ENCODE measurements at places on chromosomes 11 and 22. TPM values are rescaled to one million over a fixed set of nuclear protein-coding genes. Genes with fewer than 3 reads are reported as not detected.

The TEX12 gene
- 0.37 TPM for total RNA-seq

The PKNOX2 gene
- total RNA-seq: 2.9 TPM

The SUSD2 gene
- total RNA-seq: 491 TPM

The PIM3 gene
- total RNA-seq: 155 TPM

The OR2AG1 gene
- not detected for total RNA-seq

The GSTT2B gene
- 19.8 TPM for total RNA-seq

The OSBPL5 gene
- 61.6 TPM for total RNA-seq

Measured in upper lobe of left lung (tissue), 6 donors.